ENCODE measurements at places on chromosomes 12 and 14.
A peak's percentile ranks its signal among the peaks of the same experiment; 100 is the strongest.

DNA sequence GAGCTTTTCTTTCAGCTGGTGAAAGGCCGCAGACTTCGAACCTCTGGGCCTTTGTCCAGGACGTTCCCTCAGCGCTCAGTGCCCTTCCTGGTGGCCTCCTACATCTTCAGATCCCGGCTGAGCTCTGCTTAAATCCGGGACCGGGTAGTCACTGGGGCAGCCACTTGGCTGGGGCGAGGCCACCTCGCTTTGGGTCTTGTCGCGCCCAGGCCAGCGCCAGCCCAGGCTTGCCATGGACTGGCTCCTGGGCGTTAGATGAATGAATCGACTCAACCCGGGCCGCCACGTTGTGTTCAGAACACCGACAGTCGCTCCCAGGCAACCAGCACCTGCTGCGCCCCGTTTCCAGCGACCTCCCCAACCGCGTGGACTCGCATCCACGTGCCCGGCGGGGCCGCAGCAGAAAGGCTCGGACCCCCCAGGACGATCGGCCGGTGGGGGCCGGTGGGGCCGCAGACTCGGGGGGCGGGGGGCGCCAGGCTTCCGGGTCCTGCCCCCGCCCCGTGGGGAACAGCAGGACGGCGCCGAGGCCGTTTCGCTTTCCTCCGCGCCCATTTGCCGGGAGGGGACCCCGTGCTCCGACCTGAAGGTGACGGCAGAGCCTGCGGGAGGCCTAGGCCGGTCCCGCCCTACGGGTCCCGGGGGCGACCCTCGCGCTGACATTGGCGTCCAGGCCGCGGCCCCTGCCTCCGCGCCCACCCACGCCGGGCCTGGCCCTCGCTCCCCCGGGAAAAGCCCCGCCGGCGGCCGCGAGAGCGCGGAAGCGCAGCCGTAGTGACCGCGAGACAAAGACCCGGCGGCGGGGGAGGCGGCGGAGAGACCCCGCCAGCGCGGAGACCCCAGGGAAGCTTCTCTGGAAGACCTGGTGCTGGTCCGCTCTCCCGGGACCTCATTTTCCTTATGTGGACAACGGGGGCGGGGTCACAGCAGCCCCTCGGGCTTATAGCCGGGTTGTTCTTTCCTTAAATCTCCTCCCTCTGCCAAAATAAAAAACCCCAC lies 37.3 kb upstream of the RCOR1 start:
- H3K36me3 ChIP-seq: no peaks in the 10 kb centered on the region
- H3K4me3 ChIP-seq: peak overlapping the region; percentile 90
- no peaks in the 10 kb centered on the region for H3K27me3 ChIP-seq
- H3K4me1 ChIP-seq: peaks cover 18% of the 10 kb centered on the region
- H3K27ac ChIP-seq: peak overlapping the region; percentile 68

DNA sequence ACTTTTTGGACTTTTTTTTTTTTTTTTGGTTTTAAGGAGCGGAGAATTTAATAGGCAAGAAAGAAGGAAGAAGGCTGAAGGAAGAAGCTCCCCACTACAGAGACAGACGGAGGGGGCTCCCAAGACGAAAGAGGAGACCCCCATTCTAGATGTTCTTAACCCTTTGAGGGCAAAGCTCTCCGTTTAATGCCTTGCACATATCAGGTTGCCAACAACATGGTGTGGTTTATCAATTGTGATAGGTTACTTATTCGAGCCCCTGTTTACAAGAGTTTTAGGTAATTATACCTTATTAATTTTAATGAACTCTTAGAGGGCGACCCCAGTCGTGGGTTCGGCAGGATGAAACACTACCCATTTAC lies 1.2 kb upstream of the FBXO33 start:
- no peak for DNase-seq
- H3K4me3 ChIP-seq: peak overlapping the region; percentile 95
- no peaks in the 10 kb centered on the region for H3K27me3 ChIP-seq
- H3K36me3 ChIP-seq: no peaks in the 10 kb centered on the region
- peak overlapping the region; percentile 97 for H3K27ac ChIP-seq

DNA sequence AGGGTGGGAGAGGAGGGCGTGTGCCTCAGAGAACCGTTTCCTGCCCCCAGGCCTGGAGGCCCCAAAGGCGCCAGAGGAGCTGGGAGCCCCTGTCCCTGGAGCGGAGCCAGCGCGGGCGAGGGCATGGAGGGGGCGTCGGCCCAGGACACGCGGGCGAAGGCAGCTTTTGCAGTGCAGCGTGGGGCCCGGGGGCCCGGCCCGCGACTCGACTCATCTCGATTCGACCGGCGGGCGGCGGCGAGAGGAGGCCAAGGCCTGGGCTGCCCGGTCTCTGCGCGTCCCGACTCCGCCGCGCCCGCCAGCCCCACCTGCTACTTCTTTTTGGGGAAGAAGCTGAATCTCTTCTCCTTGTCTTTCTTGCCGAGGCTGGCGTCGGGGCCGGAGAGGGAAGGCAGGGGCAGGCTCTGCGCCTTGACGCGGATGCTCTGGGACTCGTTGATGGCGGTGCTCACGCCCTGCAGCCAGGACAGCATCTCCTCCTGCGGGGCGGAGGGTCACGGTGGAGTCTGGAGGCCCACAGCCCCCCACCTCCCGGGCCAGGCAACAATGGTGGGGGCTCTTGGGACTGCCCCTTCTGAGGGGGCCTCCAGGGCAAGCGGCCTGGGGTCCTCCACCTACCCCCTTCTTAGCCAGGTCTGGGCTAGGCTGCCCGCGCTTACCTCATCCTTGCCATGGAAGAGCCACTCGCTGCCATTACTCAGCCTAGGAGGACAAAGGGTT lies 44.9 kb downstream of the PLEKHG3 start:
- DNase-seq: no peak
- H3K4me1 ChIP-seq: peaks cover 10% of the 10 kb centered on the region
- no peak overlapping the region for H3K27ac ChIP-seq
- no peaks in the 10 kb centered on the region for H3K36me3 ChIP-seq
- no peak overlapping the region for H3K4me3 ChIP-seq

DNA sequence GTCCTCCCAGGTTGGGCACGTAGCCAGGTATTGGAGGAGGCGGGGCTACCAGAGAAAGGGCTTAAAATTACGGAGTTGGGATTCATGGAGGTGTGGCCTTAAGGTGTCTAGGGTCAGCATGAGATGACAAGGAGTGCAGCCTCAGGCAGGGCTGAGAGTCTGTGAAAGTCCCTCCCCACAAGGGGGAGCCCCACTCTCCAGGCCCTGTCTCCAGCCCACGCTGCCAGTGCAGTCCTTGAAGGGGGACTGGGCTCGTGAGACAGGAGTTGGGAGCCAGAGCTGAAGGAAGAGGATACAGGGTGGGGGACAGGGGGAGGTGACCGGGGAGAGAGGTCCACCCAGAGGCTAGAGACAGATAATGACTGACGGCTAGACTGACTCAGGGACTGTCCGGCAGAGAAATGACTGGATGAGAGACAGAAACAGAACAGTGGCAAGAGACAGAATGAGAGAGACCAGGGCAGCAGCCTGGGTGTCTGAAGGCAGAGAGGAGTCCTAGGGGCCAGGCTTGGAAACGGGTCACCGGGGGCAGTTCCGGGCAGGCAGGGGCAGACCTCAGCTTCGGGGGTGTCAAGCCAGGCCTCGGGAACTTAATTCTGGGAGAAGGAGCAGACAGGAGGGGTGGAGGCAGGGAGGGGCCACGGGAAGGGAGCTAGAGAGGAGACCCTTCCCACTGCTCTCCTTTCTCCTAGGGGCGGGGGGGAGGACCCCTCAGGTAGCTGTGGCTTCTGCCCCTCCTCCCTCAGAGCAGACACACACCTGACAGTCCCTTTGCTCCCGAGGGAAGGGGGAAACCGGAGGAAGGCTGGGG lies 970 bp downstream of the CDH24 start:
- DNase-seq: peak; percentile 80
- H3K4me3 ChIP-seq: peak overlapping the region; percentile 68
- H3K36me3 ChIP-seq: no peaks in the 10 kb centered on the region
- H3K4me1 ChIP-seq: peaks cover 26% of the 10 kb centered on the region

GRCh38 chr12:82034769-82035168 lies 275.6 kb upstream of the PPFIA2 start:
- H3K27ac ChIP-seq: no peak overlapping the region
- no peaks in the 10 kb centered on the region for H3K4me1 ChIP-seq
- DNase-seq: no peak
- H3K27me3 ChIP-seq: no peaks in the 10 kb centered on the region
- H3K4me3 ChIP-seq: no peak overlapping the region

- H3K4me3 ChIP-seq: no peak overlapping the region
- no peaks in the 10 kb centered on the region for H3K4me1 ChIP-seq
- H3K27ac ChIP-seq: no peak overlapping the region
- H3K36me3 ChIP-seq: no peaks in the 10 kb centered on the region
Observed at GRCh38 chr12:15020156-15020555, 47.3 kb downstream of the PDE6H start.

DNA sequence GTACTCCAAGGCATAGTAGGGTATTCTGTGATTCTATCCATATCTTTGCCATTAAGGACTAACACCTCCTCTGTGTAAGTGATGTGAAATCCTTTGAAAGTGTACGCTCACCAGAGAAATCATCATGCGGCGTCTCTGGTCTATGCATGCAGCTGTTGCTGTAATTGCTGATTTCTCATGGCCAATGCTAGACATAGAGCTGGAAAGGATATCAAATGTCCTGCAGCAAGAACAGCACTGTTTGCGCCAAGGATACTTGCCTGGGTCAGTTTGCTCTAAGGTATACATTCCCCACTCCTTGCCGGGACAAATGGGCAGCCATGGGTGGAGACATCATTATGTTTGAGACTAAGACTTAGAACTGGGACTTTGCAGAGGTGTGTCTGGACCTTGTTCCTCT lies 896.4 kb downstream of the BCL11B start:
- DNase-seq: no peak
- H3K4me1 ChIP-seq: no peaks in the 10 kb centered on the region
- H3K4me3 ChIP-seq: no peak overlapping the region
- H3K27ac ChIP-seq: no peak overlapping the region

DNA sequence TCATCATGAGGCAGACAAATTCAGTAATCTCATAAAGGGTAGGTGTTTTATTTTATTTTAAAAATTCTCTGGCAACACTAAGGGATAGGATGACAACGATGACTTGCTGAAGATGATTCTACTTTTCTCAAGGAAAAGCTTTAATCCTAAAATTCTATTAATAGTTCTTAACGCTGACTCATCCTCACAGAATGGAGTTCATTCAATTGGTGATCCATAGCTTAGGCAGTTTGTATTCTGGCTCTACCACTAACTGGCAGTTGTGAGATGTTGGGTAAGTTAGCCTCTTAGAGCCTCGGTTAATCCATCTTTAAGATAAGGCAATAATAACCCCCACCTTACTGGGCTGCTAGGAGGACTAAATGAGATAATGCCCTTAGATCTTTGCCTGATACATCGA lies 116.3 kb downstream of the RTN1 start:
- no peak for DNase-seq
- H3K36me3 ChIP-seq: no peaks in the 10 kb centered on the region
- no peaks in the 10 kb centered on the region for H3K4me1 ChIP-seq
- H3K4me3 ChIP-seq: no peak overlapping the region

DNA sequence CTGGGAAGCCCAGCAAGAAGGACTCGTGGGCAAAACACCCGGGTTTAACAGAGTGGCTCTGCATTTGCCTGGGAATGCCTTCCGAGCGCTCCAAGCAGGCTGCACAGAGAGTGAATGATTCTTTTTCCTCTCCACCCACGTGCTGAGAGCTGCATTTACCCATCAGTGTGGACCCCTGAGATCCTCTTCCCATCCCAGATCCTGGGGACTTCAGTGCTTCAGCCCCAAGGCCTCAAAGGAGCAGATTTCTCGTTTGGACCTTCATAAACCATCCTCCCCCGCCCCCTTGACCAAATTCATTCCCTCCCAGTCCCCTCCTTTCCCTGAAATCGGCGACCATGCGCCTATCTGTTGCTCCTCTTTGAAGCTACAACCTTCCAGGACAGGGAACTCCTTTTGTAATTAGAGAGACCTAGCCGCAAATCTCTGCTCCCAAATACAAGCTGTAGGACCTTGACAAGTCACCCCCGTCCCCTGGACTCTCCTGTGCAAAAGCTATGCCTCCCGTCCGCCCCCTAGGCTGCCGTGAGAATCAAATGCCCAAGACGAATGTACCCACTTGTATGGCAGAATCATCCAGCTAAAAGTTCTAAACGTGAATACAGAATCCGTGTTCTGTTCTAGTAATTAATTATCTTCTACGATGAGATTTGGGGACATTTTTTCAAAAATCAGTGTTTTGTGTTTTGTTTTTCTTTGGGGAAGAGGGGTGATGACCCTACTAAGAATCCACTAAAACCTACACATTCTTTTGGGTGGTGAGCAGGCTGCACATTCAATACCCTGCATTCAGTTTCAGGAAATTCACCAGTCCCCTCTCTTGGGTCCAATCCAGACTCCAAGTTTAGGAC lies 8.8 kb downstream of the TBX5 start:
- peaks cover 100% of the 10 kb centered on the region for H3K27me3 ChIP-seq
- no peak overlapping the region for H3K27ac ChIP-seq
- H3K4me3 ChIP-seq: no peak overlapping the region
- no peaks in the 10 kb centered on the region for H3K4me1 ChIP-seq
- no peak for DNase-seq

- H3K27ac ChIP-seq: no peak overlapping the region
- peaks cover 6% of the 10 kb centered on the region for H3K27me3 ChIP-seq
- DNase-seq: no peak
- H3K4me3 ChIP-seq: no peak overlapping the region
- H3K4me1 ChIP-seq: no peaks in the 10 kb centered on the region
- no peaks in the 10 kb centered on the region for H3K36me3 ChIP-seq
Observed at GRCh38 chr14:30507209-30507608, 51.7 kb upstream of the G2E3 start.

- no peak overlapping the region for H3K4me3 ChIP-seq
- H3K27me3 ChIP-seq: no peaks in the 10 kb centered on the region
- DNase-seq: no peak
- H3K27ac ChIP-seq: no peak overlapping the region
Observed at GRCh38 chr12:19456176-19456575, 16.9 kb downstream of the AEBP2 start.

DNA sequence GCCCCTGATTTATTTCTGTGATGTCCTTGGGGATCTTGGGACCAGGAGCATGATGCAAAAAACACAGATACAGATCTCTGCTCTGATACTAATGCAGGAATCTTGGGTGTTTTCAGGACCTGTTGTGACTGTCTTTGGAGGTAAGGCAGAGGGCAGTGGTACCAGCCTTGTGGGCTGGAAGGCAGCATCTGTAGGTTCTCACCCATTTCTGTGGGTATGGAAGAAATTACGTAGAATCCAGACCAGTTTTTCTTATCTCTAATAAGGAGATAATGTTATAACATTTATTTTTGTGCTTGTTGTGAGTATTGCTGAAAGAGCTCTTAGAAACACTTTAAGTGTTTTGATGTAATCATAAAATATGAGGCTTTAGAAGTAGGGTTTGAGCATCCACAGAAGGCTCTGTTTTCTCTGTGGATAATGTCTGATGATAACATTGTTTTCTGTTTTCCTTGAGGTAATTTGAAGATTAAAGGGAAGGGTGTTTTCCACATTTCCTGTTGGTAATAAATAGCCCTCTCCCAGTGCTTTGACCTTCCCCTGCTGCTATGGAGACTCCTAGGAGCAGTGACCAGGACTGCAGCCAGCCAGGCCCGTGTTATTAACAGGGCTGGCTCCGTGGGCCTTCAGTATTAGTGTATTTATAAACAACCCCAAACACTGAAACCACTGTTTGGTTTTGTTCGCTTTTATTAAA lies 9.4 kb upstream of the DCP1B start:
- no peak for DNase-seq
- no peaks in the 10 kb centered on the region for H3K27me3 ChIP-seq
- no peaks in the 10 kb centered on the region for H3K36me3 ChIP-seq
- no peak overlapping the region for H3K4me3 ChIP-seq

Measured in transverse colon (tissue), 4 donors.